Coronary artery (tissue), 2 donors: ENCODE measurements at places on chromosomes 4 and X.

DNA sequence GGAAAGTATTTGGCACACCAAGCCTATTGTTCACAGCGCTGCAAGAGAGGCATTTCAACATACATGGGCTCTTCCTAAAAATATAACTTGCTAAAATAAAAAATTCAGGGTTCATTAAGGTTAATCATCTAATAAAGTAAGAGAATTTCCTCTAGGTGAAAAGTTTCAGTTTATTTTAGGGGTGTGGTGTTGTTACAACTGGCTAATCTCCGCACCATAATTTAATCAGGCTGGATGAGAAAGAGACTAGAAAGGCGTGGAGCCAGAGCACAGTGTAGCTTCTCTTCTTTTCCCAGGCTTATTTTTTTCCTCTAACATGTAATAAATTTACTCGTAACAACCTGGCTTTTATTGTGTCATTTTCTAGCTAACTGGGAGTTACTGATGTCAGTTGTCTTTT lies 47.9 kb downstream of the FHL1 start:
- no peak for DNase-seq

GRCh38 chr4:143185253-143186107 lies 763 bp downstream of the USP38 start:
- peak; percentile 75 for DNase-seq

- no peak for DNase-seq
These were observed at the start of gene SLC7A11 for GRCh38 chr4:138242076-138242833. Gene SLC7A11 (minus strand): TSS chr4:138242349. CDS start chr4:138242069, 280 bp downstream.

GRCh38 chr4:7649741-7650531 lies 215.2 kb upstream of the PSAPL1 start:
- DNase-seq = no peak

GRCh38 chrX:19343085-19343534 lies 617 bp upstream of the PDHA1 start:
- no peak for DNase-seq

GRCh38 chr4:94595880-94596483 lies 144.2 kb downstream of the PDLIM5 start:
- no peak for DNase-seq

DNA sequence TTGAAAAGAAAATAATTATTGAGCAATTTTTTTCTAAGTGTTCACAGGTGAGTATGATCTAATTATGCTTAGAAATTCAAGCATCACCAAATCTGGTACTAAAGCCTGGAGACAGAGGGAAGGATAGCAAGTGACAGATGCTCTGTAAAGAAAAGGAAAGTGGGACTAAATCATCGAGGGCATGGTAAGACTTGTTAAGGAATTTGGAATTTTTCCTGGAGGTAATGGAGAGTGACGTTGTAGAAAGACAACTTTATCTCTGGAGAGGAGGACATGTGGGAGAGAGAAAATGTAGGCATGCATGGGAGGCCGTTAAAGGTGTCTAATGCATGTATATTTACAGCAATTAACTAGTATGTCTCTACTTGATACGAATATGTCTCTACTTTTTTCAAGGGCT lies 333.2 kb upstream of the ATOH1 start:
- no peak for DNase-seq

DNA sequence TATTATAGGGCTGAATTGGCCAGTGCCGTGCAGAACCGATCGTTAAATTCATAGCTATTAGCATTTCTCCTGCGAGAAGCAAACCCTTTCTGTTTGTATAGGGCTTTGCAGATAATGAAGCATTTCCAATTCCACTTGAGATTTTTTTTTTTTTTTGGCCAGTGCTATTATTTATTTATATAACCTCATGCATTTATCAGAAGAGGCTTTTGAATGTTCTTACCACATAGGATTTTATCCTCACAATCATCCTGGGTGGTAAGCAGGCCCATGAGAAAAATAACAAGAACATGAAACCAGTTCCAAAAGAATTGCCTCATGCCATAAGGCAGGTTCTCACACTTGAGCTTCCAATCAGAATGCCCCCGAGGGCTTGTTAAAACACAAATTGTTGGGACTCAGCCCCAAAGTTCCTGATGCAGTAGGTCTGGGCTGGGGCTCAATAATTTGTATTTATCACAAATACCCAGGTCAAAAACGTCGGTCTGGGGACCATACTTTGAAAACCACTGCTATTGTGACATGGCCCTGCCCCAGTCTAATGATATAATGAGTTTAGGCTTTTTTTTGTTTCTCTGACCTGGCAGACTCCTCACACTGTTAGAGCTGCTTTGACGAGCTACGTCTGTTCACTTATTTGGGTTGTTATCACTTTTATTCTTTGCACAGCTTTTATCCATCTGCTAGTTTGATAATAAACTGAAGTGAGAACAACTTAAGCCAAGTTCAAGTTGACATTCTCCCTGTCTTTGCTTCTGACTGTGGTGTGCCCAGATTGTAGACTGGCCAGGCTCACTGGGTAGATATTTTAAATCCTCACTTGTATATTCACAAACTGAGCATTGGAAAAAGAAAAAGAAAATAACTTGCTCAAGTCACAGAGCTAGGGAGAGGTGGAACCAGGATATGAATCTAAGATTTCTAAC lies 20.1 kb downstream of the SUPT20HL1 start:
- no peak for DNase-seq

DNA sequence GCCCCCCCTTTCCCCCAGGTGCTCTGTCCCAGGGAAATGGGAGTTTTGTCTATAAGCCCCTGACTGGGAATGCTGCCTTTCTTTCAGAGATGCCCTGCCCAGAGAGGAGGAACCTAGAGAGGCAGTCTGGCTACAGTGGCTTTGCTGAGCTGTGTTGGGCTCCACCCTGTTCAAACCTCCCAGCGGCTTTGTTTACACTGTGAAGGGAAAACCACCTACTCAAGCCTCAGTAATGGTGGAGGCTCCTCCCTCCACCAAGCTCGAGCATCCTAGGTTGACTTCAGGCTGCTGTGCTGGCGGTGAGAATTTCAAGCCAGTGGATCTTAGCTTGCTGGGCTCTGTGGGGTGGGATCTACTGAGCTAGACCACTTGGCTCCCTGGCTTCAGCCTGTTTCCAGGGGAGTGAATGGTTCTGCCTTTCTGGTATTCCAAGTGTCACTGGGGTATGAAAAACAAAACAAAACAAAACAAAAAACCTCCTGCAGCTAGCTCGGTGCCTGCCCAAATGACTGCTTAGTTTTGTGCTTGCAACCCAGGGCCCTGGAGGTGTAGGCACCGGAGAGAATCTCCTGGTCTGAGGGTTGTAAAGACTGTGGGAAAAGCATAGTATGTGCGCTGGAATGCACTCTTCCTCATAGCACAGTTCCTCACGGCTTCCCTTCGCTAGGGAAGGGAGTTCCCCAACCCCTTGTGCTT lies 41.7 kb downstream of the ITM2A start:
- no peak for DNase-seq

DNA sequence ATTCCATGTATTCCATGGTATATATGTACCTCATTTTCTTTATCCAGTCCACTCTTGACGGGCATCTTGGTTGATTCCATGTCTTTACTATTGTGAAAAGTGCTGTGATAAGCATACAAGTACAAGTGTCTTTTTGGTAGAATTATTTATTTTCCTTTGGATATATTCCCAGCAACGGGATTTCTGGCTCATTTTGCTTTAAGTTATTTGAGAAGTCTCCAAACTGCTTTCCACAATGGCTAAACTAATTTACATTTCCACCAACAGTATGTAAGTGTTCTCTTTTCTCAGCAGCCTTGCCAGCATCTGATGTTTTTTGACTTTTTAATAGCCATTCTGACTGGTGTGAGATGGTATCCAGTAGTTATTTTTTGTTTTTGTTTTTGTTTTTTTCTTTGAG lies 17.6 kb upstream of the FAT4 start:
- DNase-seq = no peak

DNA sequence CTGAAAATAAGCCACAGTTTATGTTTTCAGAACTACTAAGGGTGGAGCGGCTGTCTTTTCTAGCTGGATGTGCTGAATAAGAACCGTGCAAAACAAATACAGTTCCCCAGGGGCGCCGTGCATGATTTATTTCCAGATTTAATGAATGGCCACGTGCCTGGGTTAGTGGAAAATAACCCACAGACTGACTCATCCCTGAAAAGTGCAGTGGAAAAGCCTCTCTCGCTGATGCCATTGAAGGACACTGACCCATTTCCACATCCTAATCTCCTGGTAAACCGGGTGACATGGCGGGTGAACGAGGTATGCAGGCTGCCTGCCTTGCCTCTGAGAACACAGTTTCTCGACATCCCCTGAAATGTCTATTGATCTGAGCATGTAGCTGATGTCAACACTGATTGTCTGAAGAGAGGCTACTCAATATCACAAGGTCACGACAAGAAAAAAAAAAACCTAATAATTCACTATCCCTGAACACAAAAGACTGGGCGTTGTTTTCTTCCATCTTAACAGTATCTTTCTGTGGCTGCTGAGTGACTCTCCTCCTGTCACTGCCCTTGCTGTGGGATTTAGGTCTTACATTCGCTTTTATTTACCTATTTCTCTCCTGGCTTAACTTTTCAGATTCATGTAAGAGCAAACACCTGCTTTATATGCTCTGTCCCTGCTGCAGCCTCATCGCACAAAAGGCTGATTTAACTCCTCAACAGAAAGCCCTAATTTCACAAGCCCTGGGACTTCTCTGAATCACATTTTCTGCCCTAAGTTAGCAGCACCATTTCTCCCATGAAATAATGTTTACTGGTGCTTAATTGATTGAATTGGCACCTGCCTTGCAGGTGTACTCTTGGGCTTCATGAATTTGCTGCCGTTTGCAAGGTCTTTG lies 76.9 kb upstream of the SCOC start:
- DNase-seq = peak; percentile 82

- DNase-seq = no peak
These were observed 716 bp downstream of the FHIP1A start for GRCh38 chr4:151409470-151410313.

DNA sequence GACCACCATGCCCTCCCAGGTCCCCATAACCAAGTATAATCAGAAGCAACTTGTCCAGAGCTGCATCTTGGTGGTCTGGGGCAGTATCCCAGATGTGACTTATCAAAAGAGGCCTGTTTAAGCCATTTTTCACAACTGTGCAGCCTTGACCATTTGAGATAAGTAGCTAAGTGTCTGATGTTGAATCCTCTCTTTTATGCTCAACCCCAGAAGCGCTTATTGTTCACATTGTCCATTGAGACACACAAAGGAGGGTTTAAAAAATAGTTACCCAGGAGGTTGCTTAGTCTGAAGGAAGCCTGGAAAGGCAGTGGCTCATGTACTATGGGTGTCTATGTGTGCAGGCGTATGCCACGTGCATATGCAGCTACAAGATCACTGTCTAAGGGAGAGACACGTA lies 27.0 kb downstream of the ENPP6 start:
- no peak for DNase-seq

GRCh38 chrX:5852941-5853340 lies 375.7 kb downstream of the NLGN4X start:
- no peak for DNase-seq

DNA sequence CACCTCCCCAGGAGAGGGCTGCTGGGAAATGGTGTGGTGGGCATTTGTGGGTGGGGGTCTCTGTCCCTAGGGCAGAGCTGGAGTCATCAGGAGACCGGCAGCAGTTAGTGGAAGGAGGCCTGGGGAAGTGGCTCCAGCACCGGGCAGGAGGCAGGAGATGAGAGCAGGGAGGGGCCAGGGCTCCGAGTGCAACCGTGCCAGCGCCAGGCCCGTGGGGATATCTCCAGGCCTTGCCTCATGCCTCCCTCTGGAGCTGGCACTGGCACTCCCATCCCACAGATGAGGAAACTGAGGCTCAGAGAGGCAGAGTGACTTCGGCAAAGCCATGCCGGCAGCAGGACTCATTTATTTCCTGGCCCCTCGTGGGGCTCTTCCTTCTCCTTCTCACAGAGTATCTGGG lies 83.5 kb downstream of the HMX1 start:
- no peak for DNase-seq

- DNase-seq = no peak
These were observed 30.7 kb upstream of the SGMS2 start for GRCh38 chr4:107793996-107794395.

GRCh38 chr4:122830426-122831095 lies 3.9 kb downstream of the FGF2 start:
- no peak for DNase-seq

DNA sequence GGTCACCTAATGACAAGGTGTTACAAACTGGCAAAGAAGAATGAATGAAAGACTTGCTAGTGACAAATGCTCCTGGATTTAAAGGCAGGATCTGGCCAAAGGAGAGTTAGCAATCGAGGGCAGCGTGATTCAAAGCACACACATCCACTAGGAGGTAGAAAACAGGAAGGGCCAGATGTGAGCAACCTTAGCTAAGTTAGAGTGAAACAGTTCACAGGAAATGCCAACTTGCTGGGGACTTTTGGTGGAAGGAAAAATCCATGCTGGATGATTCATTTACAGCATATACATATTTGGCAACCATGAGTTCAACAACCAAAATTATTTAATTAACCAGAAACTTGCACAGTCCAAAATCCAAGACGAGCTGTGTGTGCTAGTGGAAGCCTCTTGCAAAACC lies 276.9 kb downstream of the PTTG2 start:
- DNase-seq = no peak

DNA sequence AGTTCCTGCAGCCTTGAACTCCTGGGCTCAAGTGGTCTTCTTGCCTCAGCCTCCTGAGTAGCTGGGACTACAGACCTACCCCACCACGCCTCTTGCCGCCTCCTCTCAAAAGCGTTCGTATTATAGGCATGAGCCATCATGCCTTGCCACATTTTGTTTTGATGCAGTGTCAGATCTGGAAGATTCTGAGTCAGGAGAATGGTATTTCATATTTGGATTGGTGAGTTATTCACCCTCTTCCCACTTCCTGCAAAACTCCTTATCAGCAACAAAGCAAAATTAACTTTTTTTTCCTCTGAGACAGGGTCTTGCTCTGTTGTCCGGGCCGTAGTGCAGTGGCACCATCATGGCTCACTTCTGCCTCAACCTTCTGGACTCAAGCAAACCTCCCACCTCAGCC lies 29.6 kb downstream of the REST start:
- DNase-seq = no peak

DNA sequence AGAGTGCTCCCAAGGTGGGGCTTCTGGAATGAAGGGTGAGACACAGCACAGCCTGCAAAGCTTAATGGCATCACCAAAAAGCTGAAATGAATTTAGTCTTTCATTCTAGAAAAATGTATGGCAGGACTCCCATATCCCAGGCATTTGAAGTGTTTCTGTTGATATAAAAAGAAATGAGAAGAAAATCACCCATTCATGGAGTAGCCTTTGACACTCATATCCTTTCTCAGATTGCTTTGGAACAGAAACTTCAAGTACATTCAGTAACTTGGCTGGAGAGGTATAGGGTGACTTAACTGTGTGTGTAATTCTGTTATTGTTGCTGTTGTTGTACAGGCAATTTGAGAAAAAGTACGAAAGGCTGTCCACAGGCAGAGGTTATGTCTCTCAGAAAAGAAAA lies 35.3 kb downstream of the C4orf54 start:
- DNase-seq = no peak

DNA sequence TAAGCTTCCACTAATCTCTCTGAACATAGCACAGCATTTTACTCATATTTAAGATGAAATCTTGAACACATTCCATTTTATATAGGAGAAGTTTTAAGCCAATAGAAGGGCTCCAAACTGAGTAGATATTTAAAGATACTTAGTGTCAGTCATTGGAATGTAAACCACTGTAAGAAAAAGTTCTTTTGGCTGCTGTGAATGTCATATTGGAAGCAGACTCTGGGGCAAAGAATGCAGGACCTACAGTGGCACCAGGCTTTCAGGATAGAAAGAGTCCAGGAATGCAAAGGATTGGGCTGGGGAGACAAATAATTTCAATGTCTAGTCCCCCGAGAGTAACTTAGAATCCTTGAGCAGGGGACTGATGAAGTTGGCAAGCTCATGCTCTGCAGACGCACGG lies 1047.7 kb downstream of the STIM2 start:
- DNase-seq = no peak
